ENCODE measurements at places on chromosomes 5 and 9.

DNA sequence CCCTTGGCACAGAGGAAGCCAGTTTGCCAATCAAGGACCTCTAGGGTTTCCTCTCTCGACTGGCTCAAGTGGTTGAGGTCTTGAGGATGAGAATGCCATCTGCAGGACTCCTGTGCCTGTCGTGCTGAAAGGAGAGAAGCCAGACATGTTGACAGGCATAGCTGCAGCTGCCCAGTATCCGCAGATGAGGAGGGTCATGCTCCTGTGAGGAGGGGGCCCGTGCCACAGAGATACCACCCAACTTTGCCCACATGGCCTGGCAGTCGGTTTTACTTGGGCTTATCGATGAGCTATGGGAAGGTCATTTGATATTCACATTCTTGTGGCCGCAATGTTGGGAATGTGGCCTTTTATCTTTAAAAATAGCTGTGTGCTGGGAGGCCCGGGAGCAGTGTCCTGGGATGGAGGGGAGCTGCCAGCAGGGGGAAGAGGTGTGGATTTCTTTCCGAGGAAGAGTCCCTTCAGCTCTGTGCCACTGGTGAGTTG, 17.4 kb downstream of the FRMPD1 start:
- no peak for DNase-seq

DNA sequence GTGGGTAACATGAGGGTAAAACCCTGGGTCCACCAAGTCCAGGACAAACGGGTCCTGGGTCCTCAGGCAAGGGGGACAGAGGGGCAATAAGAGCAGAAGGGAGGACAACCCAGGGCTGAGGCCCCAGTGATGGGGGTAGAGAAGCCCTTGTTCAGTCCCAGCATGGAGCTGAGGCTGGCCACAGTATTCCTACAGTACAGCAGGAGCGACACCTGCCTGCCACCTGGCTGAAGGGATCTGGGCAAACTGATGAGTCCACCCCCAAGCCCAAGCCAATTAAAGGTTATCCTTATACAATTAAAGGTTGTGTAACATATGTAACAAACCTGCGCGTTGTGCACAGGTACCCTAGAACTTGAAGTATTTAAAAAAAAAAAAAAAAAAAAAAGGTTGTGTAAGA, 97.7 kb upstream of the LRRTM2 start:
- no peak for DNase-seq

DNA sequence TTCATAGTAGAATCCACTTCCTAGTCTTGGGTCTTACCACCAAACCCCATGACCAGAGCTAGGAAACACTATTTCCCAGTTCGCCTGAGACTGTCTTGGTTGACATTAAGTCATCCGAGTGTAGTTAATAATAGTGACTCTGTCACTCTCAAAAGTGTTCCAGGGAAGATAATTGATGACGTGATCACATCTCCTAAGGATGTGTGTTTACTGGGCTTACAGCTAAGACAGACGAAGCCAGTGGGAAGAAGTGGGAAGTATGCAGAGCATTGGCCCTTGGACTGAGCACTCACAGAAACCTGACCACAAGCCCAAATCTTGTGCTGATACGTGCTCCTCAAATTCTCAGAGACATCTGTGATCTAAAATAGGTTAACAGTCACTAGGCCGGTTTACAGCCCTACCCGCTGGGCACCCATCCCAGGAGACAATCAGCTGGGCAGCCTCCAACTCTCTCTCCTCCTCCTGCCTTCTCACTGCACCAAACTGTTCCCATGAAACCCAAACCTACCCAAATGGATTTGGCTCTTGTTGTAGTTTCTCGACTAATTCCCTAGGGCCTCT, 316.6 kb downstream of the TLE1 start:
- DNase-seq = no peak

DNA sequence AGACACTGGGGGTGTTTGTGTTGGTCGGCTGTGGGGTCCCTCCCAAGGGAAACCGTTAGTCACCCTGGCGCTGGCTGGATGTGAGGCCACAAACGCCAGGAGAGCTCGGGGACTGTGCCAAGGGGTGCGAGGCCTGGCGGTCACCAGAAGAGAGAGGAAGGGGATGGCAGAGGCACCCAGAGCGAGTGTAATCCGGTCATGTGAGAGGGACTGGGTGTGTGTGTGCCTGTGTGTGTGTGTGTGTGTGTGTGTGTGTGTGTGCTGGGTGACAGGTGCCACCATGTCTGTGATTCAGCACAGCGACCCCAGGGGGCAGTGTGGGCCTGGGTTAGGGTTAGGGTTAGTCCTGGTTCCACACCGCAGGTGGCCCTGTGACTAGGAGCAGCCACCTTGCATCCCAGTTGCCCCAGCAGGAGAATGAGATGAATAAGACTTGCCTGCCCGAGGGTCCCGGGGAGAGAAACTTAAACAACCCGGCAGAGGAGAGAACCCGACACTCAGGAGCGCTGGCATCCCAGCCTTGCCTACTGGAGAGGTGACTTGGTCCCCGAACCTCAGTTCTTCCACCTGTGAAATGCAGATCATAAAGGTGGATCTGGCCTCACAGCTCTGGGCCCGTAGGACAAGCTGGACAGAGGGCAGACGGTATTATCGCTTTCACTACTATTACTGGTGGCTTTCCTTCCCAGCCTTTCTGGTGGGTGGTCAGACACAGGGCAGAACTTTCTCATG, 1.4 kb upstream of the ADAMTSL2 start:
- DNase-seq = peak; percentile 71

DNA sequence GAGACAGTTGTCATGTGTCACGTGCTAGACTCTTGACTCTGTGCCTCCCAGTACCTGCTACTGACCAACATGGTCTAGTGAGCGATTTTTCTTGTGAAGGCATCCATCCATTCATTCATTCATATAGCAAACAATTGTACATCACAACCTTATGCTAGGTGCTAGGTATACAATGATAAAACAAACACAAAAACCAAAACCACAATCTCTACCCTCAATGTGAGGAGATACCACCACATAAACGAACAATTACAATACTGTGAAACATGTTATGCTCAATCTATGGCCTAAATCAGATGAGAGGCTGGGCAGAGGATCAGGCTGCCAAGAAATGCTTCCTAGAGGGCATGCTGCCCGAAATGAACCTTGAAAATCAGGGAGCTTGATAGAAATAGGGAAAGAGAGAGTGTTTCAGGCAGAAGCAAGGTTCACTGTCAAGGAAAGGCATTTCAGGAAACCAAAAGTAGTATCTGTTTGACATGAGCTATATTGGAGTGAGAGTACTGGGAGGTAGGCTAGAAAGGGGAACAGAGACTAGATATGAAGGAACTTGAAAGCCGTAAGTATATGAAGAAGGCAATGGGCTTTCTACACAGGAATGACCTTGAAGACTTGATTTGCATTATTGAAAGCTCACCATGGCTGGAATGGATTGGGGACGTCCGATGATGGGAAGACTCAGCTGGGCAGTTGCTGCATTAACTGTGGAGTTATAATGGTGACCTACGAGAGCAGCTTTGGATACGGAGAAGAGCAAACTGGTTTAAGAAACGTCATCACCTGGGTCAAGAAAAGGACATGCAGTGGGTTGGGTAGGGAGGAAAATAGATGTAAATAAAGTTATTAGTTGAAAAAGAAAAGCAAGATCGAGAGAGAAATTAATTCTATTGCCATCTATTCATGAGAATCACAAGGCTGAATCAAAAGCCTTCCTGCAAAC, 90.1 kb downstream of the THBS4 start:
- DNase-seq = no peak

GRCh38 chr5:114327987-114328386, 33.9 kb upstream of the KCNN2 start:
- DNase-seq = no peak

DNA sequence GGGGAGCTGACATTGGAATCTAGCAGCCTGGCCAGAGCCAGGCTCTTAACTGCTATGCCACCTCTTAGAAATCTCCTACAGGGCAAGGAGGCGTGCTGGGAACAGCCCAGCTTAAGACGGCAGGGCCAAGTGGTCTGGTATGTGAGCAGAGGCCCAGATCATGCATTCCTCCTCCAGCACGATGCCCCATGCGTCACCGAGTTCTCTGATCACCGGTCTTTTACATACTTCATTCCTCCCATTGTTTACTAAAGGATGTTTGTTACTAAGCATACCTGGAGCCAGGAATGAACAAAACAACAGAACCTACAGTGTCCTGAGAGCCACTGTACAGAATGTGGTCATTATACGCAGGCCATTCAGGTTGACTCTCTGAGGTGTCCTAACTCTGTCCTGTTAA, 73.8 kb downstream of the TRIO start:
- DNase-seq = no peak

DNA sequence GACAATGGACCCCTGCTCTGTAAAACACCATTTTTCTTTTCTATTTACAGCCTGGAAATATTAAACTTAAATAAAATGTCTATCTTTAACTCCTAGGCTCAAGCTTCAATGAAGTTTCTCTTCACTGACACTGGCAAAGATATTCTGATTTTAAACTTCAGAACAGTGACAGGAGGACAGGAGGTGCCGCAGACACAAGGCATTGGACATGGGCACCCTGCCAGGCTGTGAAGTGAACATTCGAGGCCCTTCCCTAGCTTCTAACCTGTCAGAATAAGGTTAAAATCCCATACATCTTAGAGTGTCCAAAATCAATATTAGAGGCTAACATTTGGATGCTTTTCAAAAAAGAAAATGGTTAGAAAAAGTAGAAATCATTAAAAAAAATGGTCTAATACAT, 9.2 kb downstream of the SEMA5A start:
- no peak for DNase-seq

DNA sequence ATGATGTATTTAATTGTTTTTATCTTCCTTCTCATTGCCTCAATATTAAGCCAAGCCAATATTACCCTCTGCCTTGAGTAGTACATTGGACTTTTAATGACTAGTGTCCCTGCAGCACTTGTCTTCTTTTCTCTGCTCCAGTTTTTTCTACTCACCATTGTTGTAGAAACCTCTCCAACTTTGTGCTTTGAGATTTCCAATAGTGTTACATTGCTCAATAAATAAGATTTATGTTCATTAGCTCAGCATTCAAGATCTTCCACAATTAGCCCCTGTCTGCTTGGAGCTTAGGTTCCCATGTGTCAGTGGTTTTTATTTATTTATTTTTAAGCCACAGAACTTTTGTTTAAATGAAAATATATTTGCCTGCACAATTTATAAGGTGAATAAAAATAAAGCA, 145.3 kb downstream of the ADGRV1 start:
- DNase-seq = no peak

DNA sequence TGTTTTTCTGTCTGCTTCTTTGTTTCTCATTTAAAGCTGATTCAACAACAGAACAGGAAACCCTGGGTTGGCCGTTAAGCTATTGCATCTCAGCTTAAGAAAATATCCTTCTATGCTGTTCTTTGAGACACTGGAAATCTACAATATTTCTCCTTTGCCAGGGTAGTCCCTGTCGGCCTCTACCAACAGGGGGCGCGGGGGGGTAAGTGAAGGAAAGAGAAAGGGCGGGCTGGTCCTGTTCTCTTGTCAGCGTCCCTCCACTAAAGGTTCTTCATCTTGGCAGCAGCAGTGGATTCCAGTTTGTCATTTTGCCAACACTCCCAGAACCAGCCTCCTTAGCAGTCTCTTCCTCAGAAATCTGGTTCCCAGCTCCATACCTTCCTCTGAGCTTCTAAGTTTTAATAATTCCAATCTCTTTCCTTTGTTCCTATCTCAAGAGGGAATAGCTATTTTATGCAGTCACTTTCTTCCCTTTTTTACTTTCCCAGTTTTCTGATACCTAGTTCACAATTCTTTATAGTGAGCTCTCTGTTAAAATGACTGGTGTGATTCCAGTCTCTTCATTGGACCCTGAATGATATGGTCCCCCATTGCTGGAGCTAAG, 222.3 kb downstream of the GLIS3 start:
- peak; percentile 54 for DNase-seq

GRCh38 chr5:213803-214395, 4.1 kb downstream of the CCDC127 start:
- DNase-seq = no peak

Measured in AG08396 (cell line).